ENCODE measurements at places on chromosomes 1 and 21. TPM values are rescaled to one million over a fixed set of nuclear protein-coding genes. Genes with fewer than 3 reads are reported as not detected.

GRCh38 chr1:97114842-97115241 lies 393.3 kb downstream of the PTBP2 start:
- no peak for DNase-seq

- DNase-seq, result no peak
These were observed 24.2 kb downstream of the CYP4A22 start for GRCh38 chr1:47161298-47162040.

DNA sequence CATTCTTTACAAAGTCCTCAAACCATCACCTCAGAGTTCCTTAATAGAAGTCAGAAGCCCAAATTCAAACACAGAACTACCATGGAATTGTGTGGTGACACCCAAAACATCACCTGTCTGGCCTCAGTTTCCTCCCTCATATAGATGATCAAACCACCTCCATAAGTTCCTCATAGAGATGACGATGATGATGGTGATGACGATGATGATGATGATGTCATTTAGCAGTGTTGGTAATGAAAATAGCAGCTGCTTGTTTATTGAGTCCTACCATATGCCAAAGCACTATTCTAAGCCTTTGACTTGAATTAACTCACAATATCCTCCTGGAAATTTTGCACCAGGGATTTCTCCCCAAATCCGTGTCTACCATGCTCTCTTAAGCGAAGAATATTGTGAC lies 139.9 kb downstream of the PROX1 start:
- no peak for DNase-seq

DNA sequence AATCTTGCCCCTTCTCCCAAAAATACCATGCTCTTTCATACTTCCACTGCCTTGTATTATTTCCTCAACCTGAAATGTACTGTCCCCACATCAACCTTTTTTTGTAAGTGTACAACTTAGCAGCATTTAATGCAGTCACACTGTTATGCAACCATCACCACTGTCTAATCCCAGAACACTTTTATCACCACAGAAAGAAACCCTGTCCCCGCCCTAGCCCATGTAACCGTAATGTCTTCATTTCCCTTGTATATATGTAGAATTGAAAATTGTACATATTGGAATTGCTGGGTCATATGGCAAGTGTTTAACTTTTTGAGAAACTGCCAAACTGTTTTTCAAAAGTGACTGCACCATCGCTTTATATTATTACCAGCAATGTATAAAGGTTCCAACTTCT lies 37.4 kb downstream of the PTP4A2 start:
- no peak for DNase-seq

- no peak for DNase-seq
These were observed 56.7 kb downstream of the LRRN2 start for GRCh38 chr1:204628868-204629267.

DNA sequence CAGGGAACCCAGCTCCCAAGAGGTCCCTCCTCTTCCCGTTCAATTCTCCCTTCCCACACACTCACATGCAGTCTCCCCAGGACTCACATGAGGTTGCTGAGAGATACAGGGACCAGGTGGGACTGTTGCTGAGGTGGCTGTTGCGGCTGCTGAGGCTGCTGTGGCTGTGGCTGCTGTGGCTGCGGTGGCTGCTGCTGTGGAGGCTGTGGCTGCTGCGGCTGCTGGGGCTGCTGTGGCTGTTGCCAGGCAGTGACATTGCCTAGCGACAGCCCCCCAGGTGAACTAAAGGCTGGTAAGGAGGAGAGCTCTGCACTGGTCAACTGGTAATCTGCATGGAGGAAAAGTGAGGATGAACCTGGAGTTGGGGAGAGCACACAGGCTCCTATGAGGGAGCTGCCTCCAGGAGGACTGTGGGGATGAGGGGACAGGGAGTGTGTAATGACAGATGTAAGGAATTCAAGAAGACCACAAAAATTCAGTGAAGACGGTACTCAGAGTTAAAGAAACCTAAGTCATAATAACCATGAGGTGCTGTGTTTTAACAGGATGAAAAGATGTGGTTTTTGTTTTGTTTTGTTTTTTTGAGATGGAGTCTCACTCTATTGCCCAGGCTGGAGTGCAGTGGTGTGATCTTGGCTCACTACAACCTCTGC lies 31.8 kb downstream of the MEF2D start:
- no peak for DNase-seq

DNA sequence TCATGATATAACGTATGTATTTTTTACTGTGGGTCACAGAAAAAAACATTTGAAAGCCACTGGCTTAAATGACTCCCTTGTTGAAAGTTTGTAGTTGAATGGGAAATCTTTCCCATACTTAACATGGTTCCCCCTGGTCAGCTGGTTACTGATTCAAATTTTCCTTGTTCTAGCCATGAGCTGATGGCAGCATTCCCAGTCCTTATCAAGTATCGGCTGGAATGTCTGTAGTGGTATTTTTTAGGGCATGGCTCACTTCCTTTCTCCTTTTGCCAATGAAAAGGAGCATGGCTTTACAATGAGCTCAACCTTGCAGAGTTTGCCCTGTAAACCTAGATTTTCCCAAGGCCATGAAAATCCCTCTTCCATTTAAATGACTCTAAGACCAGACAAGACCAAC lies 55.7 kb downstream of the GIPC2 start:
- peak; percentile 93 for DNase-seq

DNA sequence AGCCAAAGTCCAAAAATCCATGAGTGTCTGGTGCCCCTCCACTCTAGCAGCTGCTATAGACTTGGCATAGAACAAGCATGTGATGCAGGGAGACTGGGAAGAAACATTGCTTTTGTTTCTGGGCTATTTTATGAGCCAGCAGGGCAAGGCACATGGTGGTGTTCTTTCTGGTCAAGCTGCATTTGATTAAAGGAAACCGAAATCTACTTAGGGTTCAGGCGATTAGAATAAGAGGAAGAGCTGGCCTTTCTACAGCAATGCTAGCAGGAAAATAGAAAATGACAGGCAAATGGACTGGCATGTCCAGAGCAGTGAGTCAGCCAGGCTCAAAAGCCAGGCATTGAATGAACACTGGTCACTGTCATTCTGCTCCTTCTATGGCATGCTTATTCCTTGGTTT lies 28.5 kb upstream of the ARHGAP29 start:
- no peak for DNase-seq

Gene IQGAP3
- polyA plus RNA-seq, result 2.7 TPM

Gene LYPD8
- polyA plus RNA-seq, result not detected

Gene MRPL55
- 41.0 TPM for polyA plus RNA-seq

Gene MMP23B
- polyA plus RNA-seq, result 0.89 TPM

Gene CCDC181
- polyA plus RNA-seq, result 0.40 TPM

Gene CFH
- 83.0 TPM for polyA plus RNA-seq

Data from fibroblast of lung (primary cell).